ENCODE measurements at places on chromosomes 4 and X.
A peak's percentile ranks its signal among the peaks of the same experiment; 100 is the strongest.

- no peak for DNase-seq
Observed at GRCh38 chr4:174402470-174403176, 118.9 kb downstream of the CEP44 start.

GRCh38 chr4:145061318-145061920, 36.6 kb downstream of the ANAPC10 start:
- DNase-seq, result no peak

GRCh38 chrX:123222920-123223319, 38.8 kb downstream of the GRIA3 start:
- DNase-seq, result no peak

DNA sequence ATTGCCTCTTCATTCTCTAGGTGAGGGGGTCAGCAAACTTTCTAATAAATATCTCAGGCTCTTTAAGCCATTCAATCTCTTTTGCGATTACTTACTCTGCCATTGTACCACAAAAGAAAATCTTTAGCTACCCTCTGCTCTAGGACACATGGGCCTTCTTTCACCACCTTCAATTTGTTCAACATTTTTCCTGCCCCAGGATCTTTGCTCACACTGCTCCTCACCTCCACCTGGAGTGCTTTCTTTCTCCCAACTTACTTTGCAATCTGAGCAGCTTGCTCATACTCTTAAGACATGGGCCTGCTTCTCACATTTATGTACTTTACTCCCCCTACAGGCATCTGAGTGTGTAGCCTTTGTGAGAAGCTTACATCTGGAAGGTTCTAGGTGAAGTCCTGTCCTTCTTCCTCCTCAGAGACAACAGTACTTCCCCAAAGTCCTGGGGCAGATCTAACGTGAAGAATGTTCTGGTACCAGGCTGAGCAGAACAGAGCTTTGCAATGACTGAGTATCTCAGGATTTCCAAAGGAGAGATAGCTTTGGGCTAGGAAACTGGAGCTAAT, 55.0 kb upstream of the PRDM5 start:
- no peak for DNase-seq

GRCh38 chr4:52051615-52052474, 741 bp downstream of the SPATA18 start:
- no peak for DNase-seq

DNA sequence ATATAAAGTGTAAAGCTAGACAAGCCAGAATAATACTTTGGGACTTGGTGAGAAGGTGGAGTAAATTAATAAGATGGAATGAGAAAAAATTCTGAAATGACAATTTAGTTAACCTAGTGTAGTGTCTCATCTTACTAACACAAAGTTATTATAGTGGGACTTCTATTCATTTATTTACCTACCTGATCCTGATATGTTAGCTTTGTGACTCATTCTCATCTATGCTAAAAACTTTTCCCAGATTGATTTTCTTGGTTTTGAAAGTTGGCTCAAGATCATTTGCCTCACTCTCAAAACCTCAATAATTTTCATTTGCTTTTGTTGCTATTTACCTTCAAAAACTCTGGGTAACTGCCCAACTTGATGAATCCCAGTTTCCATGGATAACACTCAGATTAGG, 698.6 kb downstream of the SH3BGRL start:
- DNase-seq, result no peak

GRCh38 chr4:123017078-123017477, 94.7 kb upstream of the NUDT6 start:
- DNase-seq, result no peak

GRCh38 chrX:66833426-66833825, 194.5 kb upstream of the EDA2R start:
- no peak for DNase-seq

DNA sequence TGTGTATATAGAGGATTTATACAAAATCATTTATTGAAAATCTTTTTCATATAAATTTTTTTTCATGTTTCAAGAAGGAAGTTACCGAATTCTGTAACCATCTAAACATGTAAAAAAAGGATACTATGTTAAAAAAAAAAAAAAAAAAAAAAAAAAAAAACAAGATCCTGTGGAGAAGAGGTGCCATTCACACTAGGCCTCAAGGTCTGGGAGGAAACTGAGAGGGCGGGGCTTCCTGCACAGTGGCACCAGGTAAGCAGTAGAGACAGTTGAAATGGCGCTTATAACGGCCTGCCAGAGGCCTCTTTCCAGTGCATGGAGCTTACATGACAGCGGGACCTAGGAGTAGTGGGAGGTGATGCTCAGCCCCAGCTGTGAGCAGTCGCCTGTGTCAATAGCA, 17.5 kb downstream of the TRAPPC2 start:
- no peak for DNase-seq

GRCh38 chrX:31132821-31133241, 61.0 kb upstream of the FTHL17 start:
- DNase-seq, result no peak

DNA sequence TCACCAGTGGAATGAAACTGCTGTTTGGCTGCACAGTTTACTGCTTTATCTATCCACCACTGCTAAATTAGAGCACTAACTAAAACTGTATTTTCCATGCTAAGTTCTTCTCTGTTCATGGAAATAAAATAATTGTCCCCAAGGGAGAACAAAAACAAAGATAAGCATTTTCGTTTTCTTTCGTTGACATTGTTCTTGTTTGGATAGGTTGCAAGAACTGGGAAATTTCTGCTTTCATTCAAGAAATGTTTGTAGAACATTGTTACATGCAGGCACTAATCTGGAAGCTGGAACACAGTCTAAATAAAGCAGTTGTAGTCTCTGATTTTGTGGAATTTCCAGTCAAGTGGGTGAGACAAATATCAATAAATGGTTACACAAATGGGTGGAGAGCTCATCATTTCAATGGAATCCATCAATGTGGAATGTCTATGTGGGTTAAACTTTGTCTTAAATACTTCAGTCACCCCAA, 5.8 kb upstream of the CXCL8 start:
- no peak for DNase-seq

GRCh38 chr4:173835903-173836302, 305.9 kb upstream of the HAND2 start:
- DNase-seq, result no peak

- DNase-seq, result no peak
Observed at GRCh38 chr4:143230683-143231082, 46.0 kb downstream of the USP38 start.

GRCh38 chrX:132957211-132958090, 978 bp downstream of the HS6ST2 start:
- no peak for DNase-seq

DNA sequence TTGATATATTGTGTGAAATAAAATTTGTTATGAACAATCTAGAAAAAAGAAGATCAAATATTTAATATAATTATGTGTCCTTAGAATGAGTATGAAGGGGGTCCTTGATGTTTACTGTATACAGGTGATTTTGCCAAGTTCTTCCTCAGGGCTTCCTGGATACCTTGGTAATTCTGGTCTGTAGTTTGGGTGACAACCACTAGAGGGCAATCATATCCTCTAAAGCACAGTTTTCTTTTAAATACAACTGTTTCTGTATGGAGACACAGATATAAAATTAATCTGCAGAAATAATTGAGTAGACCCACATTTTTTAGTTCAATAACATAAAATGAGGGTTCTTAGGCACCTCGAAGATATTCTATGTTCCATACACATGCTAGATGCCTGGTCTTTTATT, 157.7 kb downstream of the SPANXN1 start:
- DNase-seq, result no peak

DNA sequence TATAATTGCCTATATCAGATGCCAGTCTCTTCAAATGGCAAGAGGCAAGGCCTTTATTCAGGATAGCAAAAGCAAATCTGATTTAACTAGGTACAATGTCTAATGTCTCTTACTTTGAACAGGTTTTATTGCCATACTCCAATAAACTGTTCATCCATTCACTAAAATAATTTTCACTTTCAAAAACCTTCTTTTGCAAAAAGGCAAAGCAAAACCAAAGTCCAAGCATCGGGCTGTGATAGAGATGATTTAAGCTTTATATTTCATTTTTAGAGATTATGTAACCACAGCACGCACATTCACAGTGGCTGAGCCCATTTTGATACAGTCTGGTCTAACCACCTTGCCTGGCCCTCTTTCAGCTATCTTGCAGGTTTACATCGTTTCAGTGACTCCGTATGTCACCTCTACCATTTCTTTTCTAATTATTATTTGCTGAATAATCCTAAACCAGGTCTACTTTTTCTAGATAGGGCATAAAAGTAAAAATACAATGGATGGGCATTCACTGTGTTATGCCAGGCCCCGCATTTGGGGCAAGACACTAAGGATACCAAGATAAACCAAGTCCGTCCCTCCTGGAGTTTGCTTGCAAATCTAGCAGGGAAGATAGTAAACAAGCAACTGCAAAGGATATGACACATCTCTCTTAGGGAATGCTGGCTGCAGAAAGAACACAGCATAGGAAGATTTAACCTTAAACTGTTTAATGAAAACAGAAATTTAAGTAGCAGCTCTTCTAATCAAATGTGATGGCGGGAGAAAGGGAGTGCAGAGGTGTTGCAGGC, 1.8 kb downstream of the CASP3 start:
- no peak for DNase-seq

- no peak for DNase-seq
Observed at GRCh38 chr4:7067452-7068278, at the start of gene GRPEL1. Gene GRPEL1 (minus strand): TSS chr4:7068064. CDS start chr4:7068032, 32 bp downstream.

DNA sequence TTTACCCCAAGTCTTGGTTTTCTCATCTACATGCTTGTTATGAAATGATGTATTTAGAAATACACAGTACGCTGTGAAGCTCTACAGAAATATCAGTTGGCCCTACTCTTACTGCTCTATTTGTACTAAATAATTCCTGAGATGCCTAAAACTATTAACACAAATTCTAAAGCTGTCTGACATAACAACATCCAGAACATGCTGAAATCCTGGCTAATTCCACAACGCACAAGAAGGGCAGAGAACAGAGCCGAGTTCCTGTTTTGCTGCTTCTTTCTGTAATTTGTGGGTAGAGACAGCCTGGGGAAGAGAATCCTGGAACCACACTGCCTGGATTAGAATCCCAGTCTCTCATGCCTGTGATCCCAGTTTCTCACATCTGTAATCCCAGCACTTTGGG, 59.0 kb downstream of the ZNF827 start:
- DNase-seq, result no peak

DNA sequence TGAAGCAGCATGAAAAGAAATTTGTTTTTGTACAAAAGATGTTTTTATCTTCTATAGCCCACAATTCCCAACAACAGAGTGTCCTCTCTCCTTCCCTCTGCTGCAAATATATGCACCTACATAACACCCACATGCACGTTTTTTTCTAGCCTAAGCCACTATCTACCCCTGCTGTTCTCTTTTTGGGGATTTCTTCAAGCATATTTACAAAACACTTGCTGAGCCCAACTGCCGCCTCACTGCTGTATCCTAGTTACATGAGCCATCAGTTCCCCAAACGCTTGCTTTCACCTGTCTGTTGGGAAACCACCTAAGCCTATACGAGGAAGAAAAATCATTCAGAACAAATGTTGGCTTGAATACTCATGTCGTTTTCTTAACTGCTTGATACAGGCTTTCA, 127.2 kb downstream of the CHRNA9 start:
- DNase-seq, result no peak

DNA sequence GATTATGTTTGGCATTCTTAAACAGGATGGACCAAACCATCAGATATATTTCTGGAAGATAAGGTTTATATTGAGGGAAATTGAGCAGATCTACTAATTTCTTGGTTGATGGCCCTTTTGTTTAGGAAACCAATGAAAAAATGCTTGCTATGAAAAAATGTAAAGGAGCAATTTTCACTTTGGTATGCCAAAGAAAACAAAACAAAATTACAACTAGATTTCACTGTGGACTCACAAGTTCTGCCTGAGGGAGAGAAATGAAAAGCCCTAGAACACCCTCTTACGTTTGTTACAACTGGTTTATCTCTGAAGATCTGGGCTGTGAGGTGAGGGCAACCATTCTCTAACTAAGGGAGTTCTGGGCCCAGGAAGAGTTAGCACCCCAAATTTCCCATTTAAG, 122.5 kb upstream of the IL15 start:
- no peak for DNase-seq

- DNase-seq, result peak; percentile 24
Observed at GRCh38 chrX:16870095-16870861, at the start of gene RBBP7. Gene RBBP7 (minus strand): TSS chrX:16870362. CDS start chrX:16870053, 309 bp downstream.

- no peak for DNase-seq
Observed at GRCh38 chr4:6402566-6403399, 69.6 kb downstream of the PPP2R2C start.

- DNase-seq, result no peak
Observed at GRCh38 chr4:89805297-89805696, 31.7 kb downstream of the SNCA start.

DNA sequence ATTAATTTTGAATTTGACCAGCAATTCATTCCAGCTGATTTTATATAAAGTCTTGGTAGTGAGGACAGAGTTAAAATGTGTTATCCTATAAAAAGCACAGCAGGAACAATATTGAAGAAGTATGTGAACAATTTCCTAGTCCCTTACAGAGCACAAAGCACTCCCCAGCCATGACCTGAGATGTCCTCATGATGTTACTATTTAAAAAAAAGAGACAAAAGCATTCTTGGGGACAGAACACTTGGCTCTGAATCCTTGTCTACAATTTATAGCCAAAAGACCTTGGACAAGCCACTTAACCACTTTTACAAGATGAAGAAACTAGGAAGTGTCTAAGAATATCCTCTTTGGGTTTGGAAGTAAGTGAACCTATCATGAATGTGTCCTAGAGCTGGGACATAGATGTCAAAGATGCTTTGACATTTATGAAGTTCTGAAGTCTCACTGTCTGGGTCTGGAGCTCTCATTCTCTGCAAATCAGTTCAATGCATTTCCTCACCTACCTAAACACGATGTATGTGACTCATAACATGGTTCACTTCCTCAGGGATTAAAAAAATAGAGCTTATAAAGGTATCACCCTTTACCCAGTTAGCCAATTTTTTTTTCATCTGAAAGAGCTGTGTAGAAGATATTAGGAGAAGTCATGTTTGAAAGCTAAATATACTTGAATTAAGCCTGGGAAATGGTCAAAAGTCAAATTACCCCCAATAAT, 61.4 kb downstream of the IGFBP7 start:
- DNase-seq, result no peak

- no peak for DNase-seq
Observed at GRCh38 chr4:6331018-6331417, 61.4 kb downstream of the WFS1 start.

GRCh38 chr4:81346719-81347118, 125.0 kb downstream of the RASGEF1B start:
- no peak for DNase-seq

DNA sequence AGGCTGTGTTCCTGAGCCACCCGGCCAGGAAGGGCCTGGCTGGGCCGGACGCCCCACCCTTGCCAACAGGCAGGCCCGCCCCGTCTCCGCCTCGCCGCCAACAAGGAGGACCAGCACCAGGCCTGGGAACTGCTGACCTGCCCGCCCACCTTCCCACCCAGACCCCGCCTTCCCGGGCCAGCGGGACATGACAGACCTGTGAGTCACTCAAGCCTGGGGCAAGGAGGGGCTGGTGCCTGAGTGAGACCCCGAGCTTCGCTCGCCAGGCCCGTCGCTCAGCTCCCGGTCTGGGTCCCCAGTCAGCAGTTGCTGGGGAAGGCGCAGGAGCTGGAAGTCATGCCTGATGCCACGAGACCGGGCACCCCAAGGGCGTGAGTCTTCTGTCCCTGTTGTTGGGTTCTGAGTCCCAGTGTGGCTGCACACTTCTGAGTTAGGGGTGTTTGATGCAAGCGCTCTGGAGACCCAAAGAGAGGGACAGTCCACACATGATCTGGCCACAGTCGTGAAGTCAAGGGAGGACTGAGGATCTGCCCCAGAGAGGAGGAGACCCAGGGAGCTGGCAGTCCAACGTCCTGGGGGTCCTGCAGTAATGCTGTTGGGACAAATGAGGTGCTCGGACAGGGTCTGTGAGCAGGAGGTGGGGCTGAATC, at the start of gene DNASE1L1:
TSS of gene DNASE1L1 (minus strand) at position 33 of the 650 bp plus-strand sequence. CDS start 3,686 bp downstream, outside the sequence.
- DNase-seq, result no peak
